Fibroblast of villous mesenchyme (primary cell): ENCODE measurements at places on chromosomes 4 and X. TPM values are rescaled to one million over a fixed set of nuclear protein-coding genes. Genes with fewer than 3 reads are reported as not detected.

DNA sequence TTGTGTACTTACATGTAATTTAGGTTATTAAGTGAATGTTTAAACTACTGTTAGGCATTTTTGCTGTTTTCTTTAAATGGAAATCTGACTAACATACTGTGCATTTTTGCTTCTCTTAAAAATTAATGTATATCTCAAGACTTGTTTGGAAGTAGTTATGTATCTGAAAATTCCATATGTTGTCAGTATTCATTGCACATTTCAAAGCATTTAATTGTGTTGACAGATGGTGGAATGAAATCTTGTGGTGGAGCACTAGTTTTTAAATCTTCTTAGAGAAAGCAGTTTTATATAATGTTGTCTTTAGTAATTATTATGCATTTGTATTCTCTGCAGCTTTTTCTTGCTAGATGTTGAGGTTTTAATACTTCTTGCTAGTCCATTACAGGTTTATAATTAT is 71.5 kb upstream of the MSANTD1 start:
- no peak for DNase-seq

NOX1 gene
- total RNA-seq: under 0.01 TPM in 1 of 2 replicates, not detected in the other

DNA sequence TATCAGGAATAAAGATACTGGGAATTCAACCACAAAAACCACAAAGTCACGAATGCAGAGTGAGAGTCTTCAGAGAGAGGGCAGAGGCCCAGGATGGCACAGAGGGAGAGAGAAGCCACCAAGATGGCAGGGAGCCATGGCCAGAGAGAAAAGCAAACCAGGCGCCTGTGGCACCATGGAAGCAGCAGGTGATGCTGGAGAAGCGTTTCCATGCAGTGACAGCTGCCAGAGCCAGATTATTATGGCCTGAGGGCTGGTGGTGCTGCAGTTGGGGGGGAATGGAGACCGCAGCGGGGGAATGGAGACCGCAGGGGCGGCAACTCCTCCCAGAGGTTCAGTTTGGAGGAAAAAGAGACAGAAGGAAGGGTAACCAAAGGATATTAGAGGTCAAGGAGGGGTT is 5.8 kb downstream of the TAFAZZIN start:
- DNase-seq: no peak

GRIA2 gene
- 1.9 TPM in 1 of 2 replicates, not detected in the other for total RNA-seq

DNA sequence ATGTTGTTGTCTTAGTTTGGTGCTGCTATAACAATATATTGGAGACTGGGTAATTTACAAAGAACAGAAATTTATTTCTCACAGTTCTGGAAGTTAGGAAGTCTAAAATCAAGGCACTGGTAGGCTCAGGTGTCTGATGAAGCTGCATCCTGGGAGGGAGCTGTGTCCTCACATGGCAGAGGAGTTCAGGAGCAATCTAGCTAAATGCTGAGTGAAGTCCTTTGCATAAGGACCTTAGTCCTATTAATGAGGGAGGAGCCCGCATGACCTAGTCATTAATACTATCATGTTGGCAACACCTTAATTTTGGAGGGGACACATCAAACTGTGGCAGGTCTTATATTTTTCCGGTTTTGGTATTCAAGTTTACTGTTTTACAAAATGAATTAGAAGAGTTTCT is 36.0 kb upstream of the NSUN7 start:
- no peak for DNase-seq
